ENCODE measurements at places on chromosomes 13 and 19.

DNA sequence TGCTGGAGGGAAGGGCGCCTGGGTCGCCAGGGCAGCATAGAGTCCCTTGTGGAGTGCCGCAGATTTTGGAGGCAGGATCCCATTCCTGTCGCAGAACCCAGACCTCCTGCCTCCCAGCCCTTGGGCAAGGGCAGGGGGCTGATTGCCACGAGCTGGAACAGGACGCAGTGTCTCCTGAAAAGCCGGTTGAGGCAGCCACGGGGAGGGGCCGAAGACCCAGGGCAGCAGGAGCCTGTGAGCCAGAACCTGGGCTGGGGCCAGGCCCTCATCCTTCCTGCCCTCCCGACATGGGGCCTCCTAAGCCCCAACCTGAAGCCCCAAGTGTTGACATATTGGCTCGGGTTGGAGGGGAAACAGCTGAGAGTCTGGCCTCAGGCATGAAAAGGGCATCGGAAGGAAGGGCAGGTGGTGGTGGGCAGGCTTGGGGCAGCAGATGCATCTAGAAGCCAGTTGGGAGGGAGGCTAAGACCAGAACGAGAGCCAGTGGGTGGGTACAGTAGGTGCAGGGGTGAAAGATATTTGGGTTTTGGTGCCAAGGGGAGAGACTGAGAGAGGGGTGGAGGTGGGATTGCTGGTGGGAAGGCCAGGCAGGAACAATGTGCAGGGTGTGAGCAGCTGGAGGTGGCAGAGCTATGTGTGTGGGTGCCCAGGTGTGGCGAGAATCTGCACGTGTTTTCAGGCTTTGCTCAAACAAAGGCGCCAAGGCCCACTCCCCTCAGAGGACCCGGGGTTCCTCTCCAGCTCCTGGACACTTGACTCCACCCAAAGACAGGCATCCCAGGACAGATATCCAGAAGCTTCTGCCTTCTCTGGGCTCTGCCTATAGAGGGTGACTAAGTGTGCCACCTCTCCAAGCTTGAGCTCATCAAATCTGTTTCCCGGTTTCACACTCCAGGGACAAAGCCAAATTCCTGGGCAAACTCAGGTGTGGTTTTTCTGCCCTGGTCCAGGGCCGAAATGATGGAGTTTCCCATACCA lies 1.4 kb upstream of the SBSN start:
- DNase-seq: no peak

DNA sequence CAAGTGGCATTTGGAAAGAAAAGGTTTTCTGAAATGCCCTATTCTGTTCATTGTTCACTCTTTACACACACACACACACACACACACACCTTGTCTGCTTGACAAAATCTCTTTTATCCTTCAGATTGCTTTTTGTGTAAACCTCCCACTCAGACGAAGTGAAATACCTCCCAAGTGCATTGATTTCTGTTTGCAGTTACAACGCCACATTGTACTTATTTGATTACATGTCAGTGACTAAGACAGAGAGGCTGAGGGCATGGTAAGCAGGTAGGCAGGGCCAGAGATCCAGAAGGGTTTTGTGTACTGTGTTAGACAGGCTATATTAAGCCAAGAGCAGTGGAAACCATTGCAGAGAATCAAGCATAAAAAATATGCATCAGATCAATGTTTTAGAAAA lies 561.8 kb downstream of the GPC6 start:
- no peak for DNase-seq

DNA sequence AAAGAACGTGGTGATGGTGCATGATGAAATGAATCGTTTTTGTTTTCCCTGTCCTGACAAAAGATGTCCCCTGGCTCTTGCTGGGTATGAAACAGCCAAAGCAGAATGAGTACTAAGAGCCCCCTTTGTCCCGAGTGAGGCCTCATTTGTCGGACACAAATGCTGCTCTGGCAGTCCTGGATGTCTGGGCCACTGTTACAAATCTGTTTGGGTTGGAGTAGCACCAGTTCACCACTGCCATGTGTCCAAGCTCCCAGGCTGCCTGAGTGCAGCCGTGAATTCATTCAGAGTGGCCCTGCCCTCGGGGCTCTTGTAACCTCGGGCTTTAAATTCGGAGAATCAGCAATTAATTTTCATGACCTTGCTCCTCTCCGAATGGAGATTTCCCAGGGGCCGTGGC lies 182.4 kb downstream of the NUFIP1 start:
- no peak for DNase-seq

DNA sequence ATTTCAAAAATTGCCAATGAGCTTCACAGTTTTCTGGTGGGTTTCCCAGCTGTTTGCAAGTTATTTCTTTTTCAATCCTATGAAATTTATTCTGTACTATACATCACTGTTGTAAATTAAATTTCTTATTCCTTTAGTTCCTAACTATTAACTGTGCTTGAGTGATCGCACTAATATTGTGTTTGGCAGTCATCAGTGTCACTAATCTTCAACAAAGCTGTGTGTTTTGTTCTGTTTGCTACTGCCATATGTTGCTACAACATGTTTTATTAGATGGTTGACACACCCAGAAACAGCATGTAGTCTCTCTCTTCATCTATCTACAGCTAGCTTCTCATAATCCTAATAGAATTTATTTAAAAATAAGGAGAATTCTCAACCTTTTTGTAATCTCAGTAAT lies 453.6 kb upstream of the PRR20A start:
- no peak for DNase-seq

DNA sequence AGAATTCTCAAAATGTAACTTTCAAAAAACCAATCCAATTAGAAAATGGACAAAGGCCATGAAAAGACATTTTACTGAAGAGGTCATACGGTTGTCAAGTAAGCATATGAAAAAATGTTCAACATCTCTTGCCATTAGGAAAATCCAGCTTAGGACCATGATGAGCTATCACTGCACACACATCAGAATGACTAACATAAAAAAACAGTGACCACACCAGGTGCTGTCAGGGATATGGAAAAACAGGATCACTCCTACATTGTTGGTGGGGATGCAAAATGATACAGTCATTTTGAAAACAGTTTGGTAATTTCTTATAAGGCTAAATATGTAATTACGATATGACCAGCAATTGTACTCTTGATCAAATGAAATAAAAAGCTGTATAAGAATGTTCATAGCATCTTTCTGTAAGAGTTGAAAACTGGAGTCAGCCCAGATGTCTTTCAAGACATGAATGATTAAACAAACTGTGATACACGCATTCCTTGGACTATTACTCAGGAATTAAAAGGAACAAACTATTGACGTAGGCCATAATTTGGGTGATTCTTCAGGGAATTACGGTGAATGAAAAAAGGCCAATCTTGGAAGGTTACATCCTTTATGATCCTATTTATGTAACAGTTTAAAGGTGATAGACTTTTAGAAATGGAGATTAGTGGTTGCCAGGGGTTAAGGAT lies 26.9 kb upstream of the RCBTB2 start:
- no peak for DNase-seq

GRCh38 chr13:54841682-54842081 lies 1813.1 kb downstream of the OLFM4 start:
- no peak for DNase-seq

DNA sequence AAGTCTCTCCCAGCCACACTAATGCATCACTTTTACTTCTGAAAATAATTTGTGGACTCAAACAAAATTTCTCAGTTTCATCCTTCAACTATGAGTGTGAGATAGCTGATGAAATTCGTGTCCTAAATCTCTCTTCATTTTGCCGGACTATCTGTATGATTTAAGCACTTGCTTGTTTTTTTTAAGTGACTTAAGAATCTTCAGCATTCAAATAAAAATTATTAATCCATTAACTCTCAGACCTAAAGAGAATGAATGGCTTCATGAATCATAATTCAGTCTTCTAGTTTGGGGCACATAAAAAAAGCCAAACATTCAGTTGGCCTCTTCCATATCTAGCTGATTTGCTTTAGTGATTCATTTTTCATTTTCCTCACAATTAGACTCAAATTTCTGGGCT lies 579.5 kb downstream of the DCT start:
- no peak for DNase-seq

DNA sequence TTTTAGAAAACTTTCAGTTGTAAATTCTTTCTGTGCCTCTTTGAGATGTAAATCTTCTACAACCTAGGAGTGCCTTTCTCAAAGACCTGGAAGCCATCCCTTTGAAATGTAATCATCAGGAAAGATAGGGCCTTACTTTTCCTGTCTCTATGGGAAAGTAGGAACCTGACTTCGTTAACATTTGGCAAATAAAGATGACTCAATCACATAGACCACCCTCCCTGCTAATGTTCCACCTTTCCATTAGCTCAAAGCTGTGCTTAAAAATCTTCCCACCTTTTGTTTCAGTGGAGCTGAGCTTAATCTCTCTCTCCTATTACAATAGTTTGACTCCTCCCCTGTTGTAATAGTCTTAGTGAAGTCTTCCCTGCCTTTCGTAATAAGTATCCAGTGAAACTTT lies 247.7 kb downstream of the OLFM4 start:
- DNase-seq: no peak

DNA sequence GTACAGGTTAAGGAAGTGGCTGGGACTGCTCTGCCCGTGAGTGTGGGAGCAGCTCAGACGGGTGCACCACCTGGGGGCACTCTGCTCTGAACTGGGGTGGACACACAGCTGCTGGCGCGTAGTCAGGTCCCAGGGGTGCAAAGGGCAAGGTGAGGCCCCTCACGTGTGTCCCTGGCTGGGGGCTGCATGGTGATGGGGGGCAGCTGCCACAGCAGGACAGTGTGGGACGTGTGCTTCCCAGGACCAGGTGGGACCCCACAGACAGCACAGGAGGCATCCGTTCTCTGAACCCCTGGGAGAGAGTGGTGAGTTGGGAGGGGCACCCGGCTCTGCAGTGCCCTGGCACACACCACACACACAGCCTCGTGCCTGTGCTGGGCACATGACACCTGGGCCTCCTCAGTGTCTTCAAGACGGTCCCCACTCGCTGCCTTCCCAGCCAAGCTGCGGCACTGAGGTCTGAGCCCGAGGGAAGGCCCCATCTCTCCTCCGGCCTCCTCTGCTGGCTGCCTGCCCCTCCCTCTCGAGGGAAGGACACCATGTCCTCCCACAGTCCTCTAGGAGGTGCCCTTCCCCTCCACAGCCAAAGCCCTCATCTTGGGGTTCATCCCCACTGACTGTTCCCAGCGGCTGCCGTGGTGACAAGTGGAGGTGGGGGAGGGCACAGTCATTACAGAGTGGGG lies 24.7 kb downstream of the CILP2 start:
- no peak for DNase-seq

DNA sequence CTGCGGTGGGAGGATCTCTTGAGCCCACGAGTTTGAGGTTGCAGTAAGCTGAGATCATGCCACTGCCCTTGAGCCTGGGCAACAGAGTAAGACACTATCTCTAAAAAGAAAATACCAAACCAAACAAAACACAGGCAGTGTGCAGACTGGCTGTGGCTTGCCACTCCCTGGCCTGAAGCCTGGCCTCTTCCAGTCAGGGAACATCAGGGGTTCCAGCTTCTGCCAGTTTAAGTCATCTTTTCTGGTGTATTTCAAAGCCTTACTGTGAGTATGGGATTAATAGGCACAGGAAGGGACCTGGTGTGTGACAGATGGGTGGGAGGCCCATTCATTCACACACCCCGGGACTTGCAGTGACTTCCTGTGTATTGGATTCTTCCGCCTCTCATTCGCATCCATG lies 27.0 kb upstream of the F2RL3 start:
- DNase-seq: no peak

DNA sequence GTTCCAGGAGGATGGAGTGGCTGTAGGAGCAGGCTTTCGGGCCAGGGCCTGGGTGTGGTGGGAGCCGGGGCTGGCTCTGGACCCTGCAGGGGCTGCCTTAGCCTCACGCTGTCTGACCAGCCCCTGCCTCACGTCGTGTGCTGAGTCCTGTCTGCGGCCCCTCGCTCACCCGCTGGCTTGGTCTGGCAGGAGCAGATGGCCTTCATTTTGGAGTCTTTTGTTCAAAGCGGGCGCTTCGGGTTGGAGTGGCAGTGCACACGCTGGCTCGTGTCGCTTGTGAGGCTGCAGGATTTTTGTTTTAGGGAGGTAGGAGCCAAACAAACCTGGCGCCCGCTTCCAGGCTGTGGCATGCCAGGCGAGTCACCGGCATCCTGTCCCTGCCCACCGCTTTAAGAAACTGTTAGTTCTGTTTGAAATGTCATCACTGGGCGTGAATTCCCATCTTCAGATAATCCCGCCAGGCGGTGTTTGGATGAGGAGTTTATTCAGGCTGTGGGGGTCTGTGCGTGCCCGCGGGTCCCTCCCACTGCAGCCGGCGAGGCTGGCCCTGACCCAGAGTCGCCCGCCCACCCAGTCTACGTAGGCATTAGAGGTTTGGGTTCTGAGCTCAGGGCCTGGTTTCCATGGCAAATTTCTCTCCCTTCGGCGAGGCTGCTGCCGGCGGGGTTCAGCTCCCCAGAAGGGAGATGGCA lies 89.8 kb downstream of the KDM4B start:
- no peak for DNase-seq

Measured in activated CD8-positive, alpha-beta memory T cell treated with anti-CD3 and anti-CD28 coated beads for 1 hour (primary cell).